Naive thymus-derived CD8-positive, alpha-beta T cell (primary cell): ENCODE measurements at places on chromosomes 3 and 15.
A peak's percentile ranks its signal among the peaks of the same experiment; 100 is the strongest.

DNA sequence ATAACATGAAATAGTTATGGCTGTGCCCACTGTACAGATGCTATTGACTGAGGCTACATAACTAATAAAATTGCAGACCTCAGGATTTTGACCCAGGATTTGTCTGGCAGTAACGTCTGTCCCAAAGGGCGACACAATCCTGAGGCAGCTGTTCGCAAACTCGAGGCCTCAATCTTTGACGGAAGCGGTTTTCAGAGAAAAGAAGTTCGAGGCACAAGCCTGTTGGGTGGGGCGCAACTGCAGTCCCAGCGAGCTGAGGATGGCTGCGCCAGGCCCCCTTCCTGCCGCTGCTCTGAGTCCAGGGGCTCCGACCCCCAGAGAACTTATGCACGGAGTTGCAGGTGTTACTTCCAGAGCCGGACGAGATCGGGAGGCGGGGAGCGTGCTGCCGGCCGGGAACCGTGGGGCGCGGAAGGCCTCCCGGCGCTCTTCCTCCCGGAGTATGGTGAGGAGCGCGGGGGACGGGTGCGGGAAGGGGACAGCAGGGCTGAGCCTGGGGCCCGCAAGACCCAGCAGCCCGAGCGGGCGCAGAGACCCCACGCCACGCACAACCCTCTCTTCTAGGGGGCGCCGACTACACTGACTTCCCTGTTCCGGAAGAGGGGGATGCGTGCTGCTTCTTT, at the start of gene PARP15:
Gene PARP15 (plus strand): TSS at position 242 of the 623 bp plus-strand sequence. CDS start 18 bp downstream, at position 260.
- DNase-seq: peak; percentile 20

DNA sequence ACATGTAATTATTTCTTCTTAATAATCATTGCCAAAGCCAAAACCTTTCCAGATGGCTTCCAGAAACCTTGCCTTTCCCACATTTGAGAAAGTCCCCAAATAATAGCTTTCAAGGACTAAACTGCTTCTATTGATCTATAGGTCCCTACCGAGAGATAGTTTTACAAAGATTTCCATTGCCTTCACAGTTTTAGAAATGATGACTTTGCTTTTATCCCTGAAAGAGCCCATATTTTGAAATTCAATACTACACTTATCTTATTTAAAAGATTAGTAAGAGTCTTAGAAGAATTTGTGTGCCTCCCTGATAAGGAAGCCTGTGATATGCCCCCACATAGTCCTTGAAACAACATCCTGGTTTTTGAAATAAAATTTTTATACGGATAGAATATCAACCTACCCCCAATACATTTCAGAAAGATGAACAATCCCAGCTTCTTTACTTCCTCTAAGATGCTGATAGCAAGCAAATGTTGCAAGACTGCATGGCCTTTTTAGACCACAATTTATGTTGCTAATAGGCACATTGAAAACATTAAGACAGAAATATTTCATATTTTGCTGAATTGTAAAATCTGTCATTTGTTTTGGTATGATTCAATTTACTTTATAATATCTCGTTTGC, 146.3 kb downstream of the TMCO5A start:
- DNase-seq: no peak

GRCh38 chr15:73573572-73573971, 59.6 kb downstream of the NPTN start:
- no peak for DNase-seq

GRCh38 chr3:94307588-94307987, 244.7 kb downstream of the NSUN3 start:
- DNase-seq: no peak

DNA sequence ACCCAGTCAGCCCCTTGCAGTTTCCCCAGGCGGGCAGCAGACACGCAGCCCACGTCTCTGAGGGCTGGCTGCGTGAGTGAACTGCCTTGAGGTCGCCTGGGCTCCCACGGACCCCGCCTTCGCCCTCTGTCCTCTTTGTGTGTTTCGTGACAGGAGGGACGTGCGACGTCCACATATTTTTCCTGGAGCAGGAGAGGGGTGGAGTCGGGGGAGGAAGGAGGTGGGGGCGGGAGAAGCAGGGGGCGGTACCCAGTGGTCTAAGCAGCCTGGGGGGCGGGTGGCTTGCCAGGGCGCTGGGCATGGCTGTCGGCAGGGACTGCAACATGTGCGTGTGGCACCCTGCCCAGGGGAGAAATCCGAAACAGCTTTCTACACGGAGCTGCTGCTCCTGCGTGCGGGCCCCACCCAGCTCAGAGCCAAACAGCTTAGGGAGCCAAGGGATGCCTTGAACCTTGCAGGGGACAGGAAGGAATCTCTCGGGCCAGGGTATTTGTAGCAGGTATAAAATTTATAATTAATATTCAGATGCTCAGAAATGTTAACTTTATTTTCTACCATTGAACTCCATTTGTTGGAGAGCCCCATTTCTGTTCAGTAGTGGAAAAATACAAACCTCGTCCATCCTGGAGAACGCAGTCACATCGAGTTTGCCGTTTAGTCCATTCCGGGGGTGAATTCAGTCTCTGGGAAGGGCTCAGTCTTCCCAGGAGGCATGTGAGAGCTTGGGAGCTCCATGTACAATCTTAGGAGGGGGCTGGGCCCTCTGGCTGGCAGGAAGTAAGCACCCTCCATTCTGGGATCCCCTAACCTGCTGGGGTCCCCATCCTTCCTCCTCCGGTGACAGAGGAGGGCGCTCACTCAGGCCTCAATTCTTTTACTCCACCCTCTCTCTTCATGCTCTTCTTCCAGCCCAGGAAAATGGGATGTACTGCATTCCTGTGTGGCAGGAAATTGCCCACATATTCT, 79.1 kb upstream of the MEF2A start:
- DNase-seq: peak; percentile 23

DNA sequence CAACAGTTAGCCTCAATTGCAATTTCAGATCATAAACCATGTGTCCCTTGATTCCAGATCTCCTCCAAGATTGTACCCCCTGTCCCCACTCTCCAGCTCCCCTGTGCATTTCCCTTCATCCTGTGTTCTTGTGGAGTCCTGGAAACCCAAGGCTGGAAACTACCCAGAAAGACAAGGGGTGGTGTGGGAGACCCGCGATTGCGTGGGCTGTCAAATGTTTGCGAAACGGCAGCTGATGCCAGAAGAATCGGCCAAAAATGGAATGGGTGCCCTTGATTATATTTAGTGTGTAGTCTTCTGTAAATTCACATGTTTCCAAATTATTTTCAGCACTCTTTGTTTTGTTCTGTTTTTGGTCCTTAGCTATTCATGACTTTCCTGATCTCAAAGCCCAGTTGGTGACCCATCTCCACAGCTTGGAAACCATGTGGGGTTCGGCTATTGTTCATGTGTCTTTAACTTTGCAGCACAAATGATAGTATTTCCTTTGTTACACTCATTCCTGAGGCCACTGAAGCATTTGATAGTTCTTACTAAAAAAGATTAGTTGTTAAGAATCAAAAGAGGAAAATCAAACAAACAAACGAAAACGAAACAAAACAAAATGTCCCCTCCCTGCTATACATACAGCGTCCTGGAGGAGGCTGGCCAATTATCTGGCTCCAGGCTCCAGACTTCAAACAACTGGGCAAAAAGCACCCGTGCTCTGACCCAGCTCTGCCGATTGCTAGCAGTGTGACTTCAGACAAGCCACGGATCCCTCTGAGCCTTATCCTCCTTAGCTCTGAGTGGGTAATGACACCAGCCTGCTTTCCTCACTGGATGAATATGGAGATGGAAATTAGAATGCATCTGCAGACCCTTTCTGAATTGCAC, 120.9 kb downstream of the CACNA2D3 start:
- DNase-seq: no peak

DNA sequence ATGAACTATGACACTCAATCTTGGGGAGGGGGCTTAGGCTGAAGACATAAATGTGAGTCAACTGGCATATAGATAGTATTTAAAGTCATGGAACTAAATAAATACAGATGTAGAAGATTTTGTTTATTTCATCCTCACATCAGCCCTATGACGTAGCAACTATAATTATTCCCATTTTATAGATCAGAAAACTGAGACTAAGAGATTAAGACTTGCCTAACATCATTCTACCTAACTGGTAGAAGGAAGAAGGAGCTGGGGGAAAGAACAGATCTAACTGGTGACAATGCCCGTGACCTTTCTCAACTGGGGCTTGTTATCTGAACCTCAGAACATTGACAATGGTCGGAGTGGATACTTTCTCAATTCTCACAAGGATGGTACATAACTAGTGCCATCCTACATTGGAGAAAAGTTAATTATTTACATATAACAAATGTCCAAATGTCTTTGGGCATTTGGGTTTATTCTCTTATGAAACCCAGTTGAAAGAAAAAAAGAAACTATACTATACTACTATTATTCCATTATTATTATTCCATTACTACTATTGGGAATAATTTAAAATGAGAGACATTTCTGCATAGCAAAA, 10.4 kb downstream of the HERC1 start:
- no peak for DNase-seq

- no peak for DNase-seq
Observed at GRCh38 chr3:107425033-107425432, 47.8 kb downstream of the CCDC54 start.
